ENCODE measurements at places on chromosomes 12 and 14.
A peak's percentile ranks its signal among the peaks of the same experiment; 100 is the strongest.

DNA sequence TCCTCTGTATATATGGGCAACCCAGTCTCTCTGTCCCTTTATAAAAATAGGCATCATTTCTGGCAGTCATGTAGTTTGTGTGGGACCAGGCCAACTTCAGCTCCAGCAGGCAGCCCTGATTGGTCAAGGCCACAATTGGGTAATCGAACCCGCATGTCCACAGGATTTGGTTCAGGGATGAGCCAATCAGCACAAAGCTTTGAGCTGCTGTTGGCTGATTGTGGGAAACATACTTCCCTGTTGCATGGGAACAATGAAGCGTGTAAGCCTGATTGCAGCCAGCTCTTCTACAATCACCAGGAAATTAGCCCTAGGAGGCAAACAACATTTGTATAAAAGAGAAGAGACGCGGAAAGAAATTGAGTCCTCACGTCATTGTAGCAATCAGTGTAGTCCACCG lies 328.6 kb downstream of the PCNX1 start:
- DNase-seq = no peak

- no peak for DNase-seq
These were observed 13.2 kb downstream of the FMNL3 start for GRCh38 chr12:49693931-49694444.

- DNase-seq = no peak
These were observed 17.3 kb upstream of the STAC3 start for GRCh38 chr12:57268264-57268663.

DNA sequence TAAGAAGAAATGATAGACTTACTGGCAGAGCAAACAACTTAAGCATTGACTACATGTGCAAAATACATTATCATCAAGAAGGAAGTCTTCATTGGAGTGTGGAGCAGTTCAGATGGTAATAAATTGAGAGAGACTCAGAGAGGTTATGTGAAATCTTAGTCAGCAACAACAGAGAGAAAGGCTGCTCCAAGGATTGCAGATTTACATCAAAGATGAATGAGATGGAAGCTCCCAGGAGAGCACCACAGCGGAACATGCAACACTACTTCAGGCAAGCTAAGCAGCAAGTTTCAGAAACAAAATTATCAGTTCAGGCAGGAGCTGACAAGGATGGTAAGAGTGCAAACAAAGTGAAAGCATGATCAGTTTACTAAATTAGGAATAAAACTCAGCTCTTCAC lies 882.3 kb downstream of the LRFN5 start:
- DNase-seq = no peak

GRCh38 chr12:57745485-57745881 lies 644 bp downstream of the TSPAN31 start:
- no peak for DNase-seq

DNA sequence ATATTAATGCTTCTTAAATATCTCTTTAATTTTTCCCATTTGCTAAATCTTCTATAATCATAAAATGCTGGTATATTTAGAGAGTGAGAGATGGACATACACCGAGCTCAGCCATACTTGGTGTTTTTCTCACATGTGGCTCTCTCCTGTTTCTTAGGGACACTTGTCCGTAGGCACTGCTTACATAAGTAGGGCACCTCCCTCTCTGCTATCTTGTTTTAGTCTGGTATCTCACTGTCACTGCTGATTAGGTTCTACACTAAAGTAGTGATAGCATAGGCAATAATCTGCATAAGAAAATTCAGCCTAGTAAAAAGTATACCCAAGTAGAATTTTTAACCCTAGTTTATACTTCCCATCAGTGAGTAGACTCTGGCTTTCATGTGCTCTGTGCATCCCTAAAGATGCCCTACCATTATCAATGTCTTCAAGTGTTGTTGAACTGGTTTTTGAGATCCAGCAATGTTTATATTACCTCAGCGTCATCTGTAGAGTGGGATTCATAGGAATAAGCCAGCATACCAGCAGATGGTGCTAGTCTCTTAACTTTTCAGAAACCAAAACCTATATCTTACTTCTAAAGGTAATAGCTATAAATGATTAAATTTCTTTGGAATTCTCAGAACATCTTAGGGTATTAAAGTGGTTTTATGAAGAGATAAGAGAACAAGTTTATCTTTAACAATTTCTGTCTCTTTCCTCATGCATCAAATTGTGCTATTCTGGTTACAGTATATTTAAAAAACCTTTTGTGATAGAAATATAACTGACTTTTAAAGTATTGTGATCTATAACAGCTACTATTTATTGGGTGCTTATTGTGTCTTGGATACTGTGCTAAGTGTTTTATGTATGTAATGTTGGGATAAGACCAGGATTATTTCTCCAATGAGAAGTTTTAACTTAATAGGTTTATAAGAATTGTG lies 32.9 kb downstream of the ARID2 start:
- peak; percentile 32 for DNase-seq

DNA sequence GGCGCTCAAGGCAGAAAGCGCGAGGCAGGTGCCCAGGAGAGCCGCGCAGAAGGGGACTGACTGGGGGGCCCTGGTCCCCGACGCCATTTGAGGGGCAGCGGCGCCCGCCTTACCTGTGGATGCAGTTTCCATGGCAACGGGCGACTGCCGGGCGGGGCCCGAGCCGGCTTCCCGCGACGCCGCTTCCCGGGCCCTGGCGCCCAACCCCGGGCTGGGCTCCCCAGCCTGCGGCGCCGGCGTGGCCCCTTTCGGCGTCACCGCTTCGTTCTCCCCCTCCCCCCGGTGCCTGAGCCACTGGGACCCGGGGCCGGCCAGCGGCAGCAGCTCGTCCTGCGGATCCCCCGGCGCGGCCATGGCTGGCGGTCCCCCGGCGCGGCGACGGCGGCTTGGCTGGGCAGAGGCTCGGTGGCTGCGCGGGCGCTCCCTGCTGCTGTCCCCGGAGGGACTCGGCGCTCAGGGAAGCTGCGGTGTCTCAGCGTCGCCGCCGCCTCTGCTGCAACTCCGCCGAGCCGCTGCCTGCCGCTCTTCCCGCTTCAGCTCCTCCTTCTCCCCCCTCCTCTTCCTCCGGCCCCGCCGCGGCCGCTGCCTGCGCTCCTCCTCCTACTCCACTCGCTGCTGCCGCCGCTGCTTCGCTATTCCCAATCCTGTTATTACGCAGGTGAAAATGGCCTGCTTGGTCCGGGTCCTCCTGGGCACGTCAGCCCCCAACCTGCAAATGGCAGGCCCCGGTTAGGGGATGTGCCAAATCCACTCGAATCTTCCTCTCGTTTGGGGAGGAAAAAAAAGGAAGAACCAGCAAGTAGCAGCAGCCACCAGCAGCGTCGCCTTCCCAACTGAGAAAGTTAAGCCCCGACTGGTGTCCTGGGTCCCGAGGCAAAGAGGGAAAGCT lies at the start of gene RTN1:
Gene RTN1, minus strand, starts transcription at position 500 of the 889 bp plus-strand sequence. Its CDS starts 146 bp downstream, at position 354.
- peak; percentile 67 for DNase-seq

DNA sequence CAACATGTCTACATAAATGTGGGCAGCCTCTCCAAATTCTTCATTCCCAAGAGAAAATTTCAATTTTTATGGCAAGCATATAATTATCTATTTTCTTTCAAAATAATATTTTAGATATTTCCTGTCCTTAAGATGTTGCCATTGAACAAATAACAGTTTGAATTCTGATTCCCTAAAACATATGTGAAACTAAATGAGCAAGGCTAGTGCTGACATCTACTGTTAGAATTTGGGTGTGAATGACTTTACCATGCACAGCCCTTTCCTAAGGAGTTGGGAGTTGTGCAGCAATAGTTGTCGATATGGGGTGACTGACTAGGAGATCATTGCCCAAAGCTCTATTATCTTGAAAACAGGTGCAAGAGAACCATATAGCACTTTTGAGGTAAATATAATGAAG lies 108.2 kb upstream of the SLC38A4 start:
- DNase-seq = peak; percentile 31

DNA sequence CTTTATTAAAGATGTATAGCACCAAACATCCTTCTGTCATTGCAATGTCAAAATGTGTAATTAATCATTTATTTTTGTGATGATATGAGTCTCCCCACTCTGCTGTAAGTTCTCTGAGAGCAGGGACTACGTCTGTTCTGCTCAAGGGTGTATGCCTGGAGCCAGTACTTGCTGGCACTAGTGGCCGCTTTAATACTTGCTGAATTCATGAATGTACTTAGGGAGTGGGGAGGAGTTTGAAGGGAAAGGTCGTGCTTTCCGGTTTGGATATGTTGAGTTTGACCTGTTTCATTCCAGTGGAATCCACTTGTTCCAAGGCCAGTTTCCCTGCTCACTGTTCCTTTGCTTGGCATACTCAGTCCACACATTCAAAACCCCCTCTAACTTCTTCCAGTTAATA lies 1.9 kb upstream of the DCAF5 start:
- DNase-seq = no peak

Measured in hepatic stellate cell (primary cell).